Myocyte (in vitro differentiated cells): ENCODE measurements at places on chromosomes 6 and 20. TPM values are rescaled to one million over a fixed set of nuclear protein-coding genes. Genes with fewer than 3 reads are reported as not detected.
A peak's percentile ranks its signal among the peaks of the same experiment; 100 is the strongest.

DNA sequence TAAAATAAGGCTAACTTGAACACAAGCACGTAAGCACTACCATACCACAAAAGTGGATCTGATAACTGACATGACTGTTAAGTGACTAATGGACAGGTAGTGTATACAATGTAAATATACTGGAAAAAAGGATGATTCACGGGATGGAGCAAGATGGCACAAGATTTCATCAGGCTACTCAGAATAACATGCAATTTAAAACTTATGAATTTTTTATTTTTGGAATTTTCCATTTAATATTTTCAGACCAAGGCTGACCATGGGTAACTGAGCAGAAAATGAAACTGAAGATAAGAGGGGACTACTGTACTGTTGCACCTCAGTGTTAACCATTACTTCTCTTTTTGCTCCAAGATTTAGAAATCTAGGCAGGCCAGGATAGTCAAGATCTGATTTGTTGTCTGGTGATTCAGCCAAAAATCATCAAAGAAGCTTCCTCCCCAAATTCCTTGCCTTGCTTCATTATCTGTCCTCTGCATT lies 45.4 kb downstream of the TPBG start:
- no peak for DNase-seq

DNA sequence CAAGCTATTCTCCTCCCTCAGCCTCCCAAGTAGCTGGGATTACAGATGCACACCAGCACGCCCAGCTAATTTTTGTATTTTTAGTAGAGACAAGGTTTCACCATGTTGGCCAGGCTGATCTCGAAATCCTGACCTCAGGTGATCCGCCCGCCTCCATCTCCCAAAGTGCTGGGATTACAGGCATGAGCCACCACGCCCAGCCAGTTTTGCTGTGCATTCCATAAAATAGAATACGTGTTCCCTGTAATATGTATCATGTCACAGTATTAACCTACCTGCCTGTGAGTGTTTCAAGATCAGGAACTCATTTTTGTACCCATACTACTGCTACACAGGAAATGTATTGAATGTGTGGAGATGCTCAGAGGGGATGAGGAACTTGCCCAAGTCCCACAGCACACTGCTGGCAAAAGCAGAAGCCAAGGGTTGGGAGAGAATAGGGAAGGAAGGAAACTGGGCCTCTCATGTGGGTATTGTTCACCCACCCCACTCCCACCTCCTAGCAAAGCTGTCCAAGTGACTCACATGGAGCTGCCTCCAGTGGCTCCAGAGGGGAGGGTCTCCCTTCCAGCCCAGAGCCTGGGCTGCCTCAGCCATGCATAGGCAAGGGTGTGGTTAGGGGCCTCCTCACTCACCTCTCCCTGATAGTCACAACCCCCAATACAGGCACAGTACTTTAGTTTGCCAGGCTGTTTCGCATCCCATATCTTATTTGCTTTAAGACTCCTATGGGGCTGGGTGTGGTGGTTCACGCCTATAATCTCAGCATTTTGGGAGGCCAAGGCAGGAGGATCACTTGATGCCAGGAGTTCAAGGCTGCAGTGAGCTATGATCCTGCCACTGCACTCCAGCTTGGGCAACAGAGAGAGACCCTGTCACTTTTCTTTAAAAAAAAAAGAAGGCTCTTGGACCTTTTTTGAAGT lies 9.4 kb downstream of the HM13 start:
- no peak for DNase-seq

GRCh38 chr6:159639721-159640120 lies 53.3 kb downstream of the SOD2 start:
- DNase-seq: no peak

KCNB1 gene
- total RNA-seq: 6.1 and 9.0 TPM in 2 replicates

- DNase-seq: no peak
Measured at GRCh38 chr6:113662688-113663333, 194.3 kb upstream of the MARCKS start.

OR5V1 gene
- total RNA-seq: not detected in 2 replicates

SAMD5 gene
- 4.1 and 6.7 TPM in 2 replicates for total RNA-seq

- DNase-seq: peak; percentile 18
Measured at GRCh38 chr6:138410972-138411880, 7.2 kb downstream of the HEBP2 start.

DNA sequence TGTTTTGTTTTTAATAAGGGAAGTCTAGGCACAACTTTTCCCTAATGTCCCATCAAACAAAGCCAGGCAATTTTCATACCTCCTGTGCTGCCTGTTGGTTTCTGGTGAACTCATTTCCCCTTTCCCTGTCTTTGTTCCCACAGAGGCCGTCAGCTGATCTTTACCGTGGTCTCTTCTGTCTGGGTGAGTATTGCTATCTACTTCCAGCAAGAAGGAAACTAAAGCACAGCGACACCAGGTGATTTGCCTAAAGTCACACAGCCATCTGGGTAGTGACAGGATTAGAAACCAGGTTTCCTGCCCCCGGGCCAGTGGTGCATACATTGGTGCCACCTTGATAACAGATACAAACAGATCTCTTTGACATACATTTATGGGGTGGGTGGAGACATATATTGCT lies 59.6 kb downstream of the RAB44 start:
- no peak for DNase-seq

GRCh38 chr6:7624796-7625710 lies 35.1 kb downstream of the SNRNP48 start:
- DNase-seq: no peak

DNA sequence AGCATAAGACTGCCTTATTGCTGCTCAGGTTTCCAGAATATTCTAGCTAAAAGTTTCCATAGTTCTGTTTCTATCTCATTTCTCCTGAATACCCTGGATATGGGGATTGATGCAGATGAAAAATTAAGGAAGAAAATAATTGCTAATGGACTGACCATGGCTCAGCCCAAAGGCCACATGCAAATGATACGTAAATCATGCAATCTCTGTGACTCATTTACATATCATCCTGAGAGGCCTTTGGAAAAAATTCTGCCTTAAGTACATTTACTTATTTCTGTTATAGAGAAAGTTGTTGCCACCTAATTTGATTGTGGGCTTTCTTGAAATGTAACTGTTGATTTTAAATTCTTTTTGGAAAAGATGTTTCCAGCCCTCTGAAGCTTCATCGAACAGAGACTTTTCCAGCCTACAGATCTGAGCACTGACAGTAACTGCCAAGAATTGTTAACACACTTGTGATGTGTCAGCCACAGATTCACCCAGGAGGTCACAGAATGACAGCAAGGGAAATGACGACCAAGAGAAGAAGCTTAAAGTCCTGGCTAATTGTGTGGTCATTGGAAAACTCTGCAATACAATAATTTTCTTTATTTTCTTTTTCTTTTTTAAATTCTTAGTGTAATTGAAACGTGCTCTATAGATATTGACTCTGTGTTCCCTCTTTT lies 174.8 kb downstream of the DOK5 start:
- no peak for DNase-seq

DNA sequence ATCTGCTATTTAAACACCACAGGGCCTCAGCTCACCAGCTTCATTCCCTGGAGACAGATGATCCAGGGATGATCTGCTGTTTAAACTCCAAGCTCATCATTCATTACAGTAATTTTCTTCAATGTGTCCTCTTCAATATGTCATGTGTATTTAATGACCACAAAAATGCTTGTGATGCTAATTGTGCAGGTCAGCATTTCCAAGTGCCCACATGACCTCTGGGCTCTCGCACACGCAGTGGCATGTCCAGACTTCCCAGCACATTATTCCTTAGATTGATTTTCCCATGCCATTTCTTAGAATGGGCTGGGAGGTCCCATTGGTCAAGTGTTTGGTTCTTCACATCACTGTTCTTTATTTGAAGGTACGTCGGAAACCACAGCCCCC lies 434.4 kb downstream of the HAO1 start:
- no peak for DNase-seq

GRCh38 chr6:11243861-11244260 lies 11.4 kb upstream of the NEDD9 start:
- no peak for DNase-seq

TSHZ2 gene
- total RNA-seq: 0.27 TPM in 1 of 2 replicates, not detected in the other

STMND1 gene
- not detected in 2 replicates for total RNA-seq

CYP21A2 gene
- total RNA-seq: not detected in 2 replicates

DNA sequence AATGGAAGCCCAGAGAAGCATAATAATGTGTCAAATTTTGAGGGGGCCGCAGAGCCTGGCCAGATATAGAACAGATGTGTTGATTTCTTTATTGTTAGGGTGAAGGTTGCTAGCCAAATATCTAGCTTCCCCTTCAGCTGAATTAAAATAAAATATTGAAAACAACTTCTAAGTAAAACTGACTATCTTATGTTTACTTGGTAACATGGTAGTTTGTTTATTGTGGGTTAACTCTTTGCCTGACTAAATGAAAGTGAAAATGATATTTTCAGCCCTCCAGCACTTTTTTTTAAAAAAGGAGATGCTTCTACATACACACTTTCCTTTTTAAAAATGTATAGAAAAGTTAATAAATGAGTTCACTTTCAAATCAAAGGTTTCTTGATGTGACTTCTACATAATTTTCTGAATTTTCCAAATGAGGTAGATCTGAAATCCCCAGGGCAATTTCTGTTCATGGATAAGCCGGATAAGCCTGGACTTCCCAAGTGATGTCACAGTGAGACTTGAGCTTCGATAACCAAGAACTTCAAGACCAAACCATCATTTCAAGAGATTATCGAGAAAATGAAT lies 172.1 kb upstream of the OLIG3 start:
- DNase-seq: no peak

C6orf141 gene
- total RNA-seq: 0.08 TPM in 1 of 2 replicates, not detected in the other

- no peak for DNase-seq
Measured at GRCh38 chr6:151326116-151326825, 65.1 kb downstream of the ZBTB2 start.

DNA sequence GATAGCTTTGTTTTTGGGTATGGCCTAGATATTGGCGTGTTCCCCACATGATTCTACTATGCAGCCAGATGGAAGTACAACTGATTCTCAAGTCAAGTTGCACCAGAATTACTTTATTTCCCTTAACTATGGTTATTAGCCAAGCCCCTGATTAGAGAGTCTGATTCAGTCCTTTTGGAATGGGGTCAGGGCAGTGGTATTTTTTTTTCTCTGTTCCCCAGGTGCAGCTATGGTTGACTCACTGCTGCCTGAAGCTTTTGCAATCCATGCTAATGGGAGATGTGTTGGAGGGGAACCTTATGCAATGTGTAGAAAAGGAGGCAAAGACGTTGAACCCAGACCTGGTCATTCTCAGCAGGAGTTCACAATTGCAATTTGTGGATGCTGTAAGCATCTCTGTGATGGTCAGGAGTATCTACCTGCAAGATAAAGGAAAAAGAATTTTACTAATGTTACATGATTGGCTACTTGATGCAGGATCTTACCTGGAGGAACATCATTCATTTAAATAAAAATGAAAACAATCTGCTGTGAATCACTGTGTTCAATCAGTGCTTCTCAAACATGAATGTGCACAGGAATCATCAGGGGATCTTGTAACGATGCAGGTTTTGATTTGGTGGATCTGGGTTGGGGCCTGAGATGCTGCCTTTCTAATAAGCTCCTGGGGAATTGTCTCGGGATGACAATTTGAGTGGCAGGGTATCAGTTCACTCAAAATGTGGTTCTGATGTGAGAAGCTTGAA lies 49.4 kb downstream of the PFDN4 start:
- DNase-seq: peak; percentile 7

- DNase-seq: peak; percentile 14
Measured at GRCh38 chr20:45489083-45489531, 19.6 kb downstream of the WFDC2 start.

- DNase-seq: no peak
Measured at GRCh38 chr20:63409834-63410435, 48.8 kb upstream of the CHRNA4 start.

DNA sequence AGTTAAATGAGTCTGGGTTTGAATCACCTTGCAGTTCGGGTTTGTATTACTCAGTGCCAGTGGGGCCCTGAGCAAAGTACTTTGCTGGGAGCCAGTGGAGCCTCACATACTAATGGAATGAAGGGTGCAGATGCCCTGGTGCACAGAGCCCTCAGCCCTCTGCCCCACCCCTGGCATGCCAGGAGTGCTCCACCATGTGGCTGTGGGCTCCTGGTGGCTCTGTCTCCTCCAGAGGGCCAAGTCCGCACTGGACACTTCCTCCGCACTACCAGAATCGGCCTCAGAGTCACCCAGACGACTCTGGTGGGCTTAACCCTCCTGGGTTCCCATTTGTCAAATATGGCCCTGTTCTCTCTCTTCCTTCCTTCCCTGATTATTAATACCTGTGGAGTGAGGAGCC lies 94.0 kb downstream of the STK35 start:
- DNase-seq: no peak

DNA sequence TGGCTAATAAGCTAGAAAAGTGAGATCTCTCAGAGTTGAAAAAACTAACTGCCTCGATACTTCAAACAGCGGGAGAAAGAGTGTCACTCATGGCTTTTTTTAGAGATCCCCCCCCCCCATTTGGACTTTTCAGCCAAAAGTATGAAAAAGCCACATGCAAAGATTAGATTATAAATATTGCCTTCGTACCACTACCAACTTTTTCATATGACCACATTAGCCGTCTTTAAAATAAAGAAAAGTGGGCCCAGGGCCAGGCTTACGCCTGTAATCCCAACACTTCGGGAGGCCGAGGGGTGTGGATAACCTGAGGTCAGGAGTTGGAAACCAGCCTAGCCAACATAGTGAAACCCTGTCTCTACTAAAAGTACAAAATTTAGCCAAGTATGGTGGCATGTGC lies 4.4 kb downstream of the PGK2 start:
- DNase-seq: no peak

PAX1 gene
- not detected in 2 replicates for total RNA-seq

DNA sequence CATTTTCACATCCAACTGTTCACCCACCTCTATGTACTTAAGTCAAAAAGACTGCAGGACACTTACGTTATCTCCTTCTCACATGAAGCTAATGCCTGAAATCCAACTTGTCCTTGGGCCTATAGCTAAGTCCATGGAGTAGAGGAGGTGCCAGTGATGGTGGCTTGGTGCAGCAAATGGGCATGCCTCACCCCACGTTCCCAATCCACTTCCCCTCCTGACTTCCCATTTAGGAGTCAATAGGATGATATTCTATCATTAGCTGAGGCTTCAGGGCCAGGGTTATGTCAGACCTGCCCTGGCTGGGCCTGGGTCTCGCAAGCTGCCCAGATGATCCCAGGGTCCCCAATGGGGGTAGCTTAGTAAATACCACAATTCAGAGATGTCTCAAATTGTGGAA lies 410.4 kb downstream of the MAFB start:
- no peak for DNase-seq

DNA sequence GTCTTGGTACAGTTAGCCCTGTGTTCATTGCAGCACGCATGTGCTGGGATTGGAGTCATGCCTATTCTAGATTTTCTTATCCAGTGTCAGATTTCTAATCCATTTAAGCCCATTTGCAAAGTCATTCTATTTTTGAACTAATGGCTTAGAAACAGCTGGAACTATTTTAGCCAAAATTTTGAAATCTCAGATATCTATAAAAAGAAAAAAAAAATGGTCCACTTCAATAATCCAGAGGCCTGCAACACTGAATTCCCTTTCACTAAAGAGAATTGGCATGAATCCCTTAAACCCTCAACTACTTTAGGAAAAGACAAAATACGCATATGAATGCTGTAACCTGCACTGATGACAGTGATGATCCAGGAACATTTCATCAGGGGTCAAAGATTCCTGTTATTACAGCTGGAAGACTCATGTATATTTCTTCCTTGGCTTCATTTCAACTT lies 1.5 kb downstream of the COL21A1 start:
- peak; percentile 60 for DNase-seq

GRCh38 chr6:105593805-105594671 lies 191.2 kb upstream of the PREP start:
- DNase-seq: no peak

- no peak for DNase-seq
Measured at GRCh38 chr20:9590189-9590588, 75.8 kb downstream of the LAMP5 start.

CST5 gene
- total RNA-seq: not detected in 2 replicates

GRCh38 chr20:37977786-37978185 lies 55.5 kb downstream of the TTI1 start:
- DNase-seq: peak; percentile 91
